CD4-positive, alpha-beta memory T cell (primary cell): ENCODE measurements at places on chromosomes 6 and 20. TPM values are rescaled to one million over a fixed set of nuclear protein-coding genes. Genes with fewer than 3 reads are reported as not detected.

FUT9 gene
- not detected for total RNA-seq

RIMS1 gene
- total RNA-seq, result not detected

- H3K4me1 ChIP-seq, result peaks cover 42% of the 10 kb centered on the region
- no peak overlapping the region for H3K27ac ChIP-seq
- DNase-seq, result peak; percentile 40
- H3K27me3 ChIP-seq, result no peaks in the 10 kb centered on the region
Measured at GRCh38 chr6:26358511-26358981, 6.5 kb upstream of the BTN3A2 start.

- H3K36me3 ChIP-seq, result no peaks in the 10 kb centered on the region
- DNase-seq, result no peak
- H3K4me3 ChIP-seq, result no peak overlapping the region
- H3K4me1 ChIP-seq, result no peaks in the 10 kb centered on the region
- H3K27me3 ChIP-seq, result no peaks in the 10 kb centered on the region
Measured at GRCh38 chr6:135631821-135632220, 134.3 kb upstream of the AHI1 start.

DNA sequence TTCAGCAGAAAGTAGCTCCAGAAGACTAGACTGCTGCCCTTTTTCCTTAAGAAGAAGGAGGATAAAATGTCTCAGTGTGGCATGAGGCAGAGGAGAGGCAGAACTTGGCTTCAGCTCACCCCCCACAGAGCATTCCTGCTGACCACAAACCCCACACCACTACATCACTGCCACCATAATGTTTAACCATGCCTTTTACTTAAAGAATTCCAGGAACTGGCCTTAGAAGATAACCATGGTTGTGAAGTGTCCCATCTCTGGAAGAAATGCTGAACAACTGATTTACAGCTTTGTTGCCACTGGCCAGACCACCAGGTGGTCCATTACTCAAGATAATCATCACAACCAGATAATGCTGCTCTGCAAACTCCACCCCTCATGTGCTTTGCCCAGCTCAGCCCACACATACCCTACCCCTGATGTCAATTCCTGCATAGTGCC is 154.1 kb downstream of the CD24 start:
- no peaks in the 10 kb centered on the region for H3K27me3 ChIP-seq
- no peak for DNase-seq
- H3K27ac ChIP-seq, result no peak overlapping the region
- H3K36me3 ChIP-seq, result no peaks in the 10 kb centered on the region

DNA sequence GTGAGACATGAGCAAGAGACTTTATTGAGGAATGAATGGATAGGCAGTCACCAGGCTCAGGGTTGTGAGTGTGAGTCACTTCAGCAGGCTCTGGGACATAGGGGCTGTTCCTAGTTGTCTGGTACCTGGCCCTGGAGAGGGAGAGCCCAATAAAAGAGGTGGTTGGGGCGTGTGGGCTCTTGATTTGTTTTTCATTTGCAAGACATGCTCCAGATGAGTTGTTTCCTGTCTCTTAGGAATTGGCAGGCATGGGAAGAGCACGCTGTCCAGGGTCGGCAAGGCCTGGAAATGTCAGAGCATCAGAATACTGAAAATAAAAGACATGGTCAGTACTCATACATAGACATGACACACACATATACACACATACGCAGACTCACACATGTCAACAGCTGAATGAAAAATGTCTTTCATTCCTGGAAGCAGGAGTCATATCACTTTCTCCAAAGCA is 166.3 kb upstream of the SULF2 start:
- no peaks in the 10 kb centered on the region for H3K27me3 ChIP-seq
- no peak overlapping the region for H3K27ac ChIP-seq
- H3K4me3 ChIP-seq, result no peak overlapping the region
- H3K4me1 ChIP-seq, result no peaks in the 10 kb centered on the region

GRCh38 chr20:33443006-33443511 is 504 bp downstream of the SNTA1 start:
- peaks cover 17% of the 10 kb centered on the region for H3K4me1 ChIP-seq
- H3K36me3 ChIP-seq, result no peaks in the 10 kb centered on the region
- no peak overlapping the region for H3K27ac ChIP-seq
- DNase-seq, result no peak
